Activated T-cell treated with anti-CD3 and anti-CD28 coated beads, Interleukin-2, amount 50 U/mL, for 24 hours (primary cell): ENCODE measurements at places on chromosomes 5 and 9.

GRCh38 chr5:144191998-144192397 is 21.3 kb downstream of the KCTD16 start:
- H3K4me1 ChIP-seq = peaks cover 33% of the 10 kb centered on the region
- no peak overlapping the region for H3K27ac ChIP-seq
- no peak for DNase-seq
- no peaks in the 10 kb centered on the region for H3K27me3 ChIP-seq
- no peak overlapping the region for H3K4me3 ChIP-seq

DNA sequence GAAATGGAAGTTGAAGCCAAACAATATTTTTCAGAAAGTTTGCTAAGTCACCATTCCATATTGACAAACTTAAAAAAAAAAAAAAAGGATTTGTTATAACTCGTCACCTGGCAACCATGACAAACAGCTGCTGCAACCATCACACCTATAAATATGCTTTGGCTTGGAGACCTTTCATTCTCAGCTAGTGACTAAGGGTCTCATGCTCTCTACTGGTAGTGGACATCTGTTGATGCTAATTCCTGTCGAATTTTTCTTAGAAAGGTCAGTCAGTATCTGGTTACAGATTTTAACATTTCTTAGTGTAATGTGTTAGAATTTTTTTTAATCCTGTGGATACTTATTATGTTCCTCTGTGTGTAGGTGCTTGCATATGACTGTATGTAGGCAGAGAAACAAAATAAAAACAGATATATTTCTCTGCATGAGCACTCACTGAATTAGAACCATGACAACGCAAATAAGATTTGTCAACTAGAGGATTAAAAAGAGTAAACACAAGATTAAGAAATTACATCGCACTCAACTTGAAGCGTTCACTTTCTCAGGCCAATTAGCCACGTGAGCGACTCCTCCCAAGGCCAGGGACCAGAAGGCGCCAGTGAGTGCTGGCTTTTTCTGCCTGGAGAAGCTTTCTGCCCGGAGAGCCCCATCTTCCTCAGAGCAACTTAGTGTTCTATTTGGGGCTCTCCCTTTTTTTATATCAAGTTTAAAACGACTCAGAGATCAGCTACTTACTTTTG is 27.0 kb upstream of the ZNF622 start:
- no peak overlapping the region for H3K4me3 ChIP-seq
- H3K36me3 ChIP-seq = peaks cover 23% of the 10 kb centered on the region
- no peak overlapping the region for H3K27ac ChIP-seq
- no peak for DNase-seq
- H3K27me3 ChIP-seq = no peaks in the 10 kb centered on the region
- peaks cover 36% of the 10 kb centered on the region for H3K4me1 ChIP-seq

DNA sequence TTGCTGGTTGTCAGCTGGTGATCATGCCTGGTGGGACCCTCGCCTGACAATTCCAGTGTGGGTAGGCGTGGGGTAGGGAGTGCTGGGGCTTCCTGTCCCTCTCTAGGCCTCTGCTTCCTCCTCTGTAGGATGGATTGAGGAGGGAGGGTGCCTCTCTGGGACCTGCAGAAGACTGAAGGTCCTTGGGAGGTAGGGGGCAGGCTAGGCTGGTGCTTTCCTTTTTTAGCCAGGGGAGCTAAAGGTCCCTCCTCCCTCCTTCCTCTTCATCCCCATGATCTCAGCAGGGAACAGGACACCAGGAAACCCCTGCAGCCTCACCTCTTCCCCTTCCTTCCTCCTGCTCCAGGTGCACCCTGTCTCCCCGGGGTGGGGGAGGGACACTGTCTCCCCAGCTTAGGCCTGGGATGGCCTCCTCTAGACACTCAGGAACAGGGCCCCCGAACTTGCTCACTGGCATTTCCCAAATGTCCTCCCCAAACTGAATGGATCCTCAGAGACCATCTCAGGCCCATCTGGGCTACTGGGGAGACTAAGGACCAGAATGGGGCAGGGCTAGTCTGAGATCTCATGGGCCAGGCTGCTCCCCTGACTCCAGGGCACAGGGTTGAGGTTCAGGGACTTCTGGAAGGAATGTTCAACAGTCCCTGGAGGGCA is 8.4 kb downstream of the SH2D3C start:
- DNase-seq = no peak
- peak overlapping the region; percentile 93 for H3K27ac ChIP-seq
- peak overlapping the region; percentile 89 for H3K4me3 ChIP-seq
- peaks cover 53% of the 10 kb centered on the region for H3K36me3 ChIP-seq

GRCh38 chr5:18968966-18969365 is 1019.0 kb downstream of the CDH18 start:
- no peak overlapping the region for H3K27ac ChIP-seq
- no peaks in the 10 kb centered on the region for H3K36me3 ChIP-seq
- H3K4me3 ChIP-seq = no peak overlapping the region
- DNase-seq = no peak
- H3K4me1 ChIP-seq = no peaks in the 10 kb centered on the region

- no peaks in the 10 kb centered on the region for H3K27me3 ChIP-seq
- H3K36me3 ChIP-seq = no peaks in the 10 kb centered on the region
- H3K27ac ChIP-seq = no peak overlapping the region
- H3K4me1 ChIP-seq = no peaks in the 10 kb centered on the region
- H3K4me3 ChIP-seq = no peak overlapping the region
Measured at GRCh38 chr9:130358928-130359327, 85.8 kb upstream of the ASS1 start.

DNA sequence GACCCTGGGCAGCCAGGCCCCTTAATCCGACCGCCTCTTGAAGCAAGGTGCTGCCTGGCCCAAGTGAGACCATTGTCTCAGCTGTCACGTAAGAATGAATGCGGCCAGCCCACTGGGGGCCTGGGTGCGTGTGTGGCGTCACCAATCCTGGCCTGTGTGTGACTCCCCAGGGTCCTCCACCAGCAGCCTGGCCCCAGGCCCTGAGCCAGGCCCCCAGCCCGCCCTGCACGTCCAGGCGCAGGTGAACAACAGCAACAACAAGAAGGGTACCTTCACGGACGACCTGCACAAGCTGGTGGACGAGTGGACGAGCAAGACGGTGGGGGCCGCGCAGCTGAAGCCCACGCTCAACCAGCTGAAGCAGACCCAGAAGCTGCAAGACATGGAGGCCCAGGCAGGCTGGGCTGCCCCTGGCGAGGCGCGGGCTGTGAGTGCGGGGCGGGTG is 124.2 kb downstream of the WNK2 start:
- no peaks in the 10 kb centered on the region for H3K36me3 ChIP-seq
- peaks cover 4% of the 10 kb centered on the region for H3K4me1 ChIP-seq
- DNase-seq = no peak
- H3K27me3 ChIP-seq = peaks cover 5% of the 10 kb centered on the region

- H3K27ac ChIP-seq = no peak overlapping the region
- H3K4me1 ChIP-seq = peaks cover 8% of the 10 kb centered on the region
- peaks cover 21% of the 10 kb centered on the region for H3K36me3 ChIP-seq
- no peak for DNase-seq
Measured at GRCh38 chr9:75950998-75951397, 60.5 kb downstream of the PCSK5 start.

DNA sequence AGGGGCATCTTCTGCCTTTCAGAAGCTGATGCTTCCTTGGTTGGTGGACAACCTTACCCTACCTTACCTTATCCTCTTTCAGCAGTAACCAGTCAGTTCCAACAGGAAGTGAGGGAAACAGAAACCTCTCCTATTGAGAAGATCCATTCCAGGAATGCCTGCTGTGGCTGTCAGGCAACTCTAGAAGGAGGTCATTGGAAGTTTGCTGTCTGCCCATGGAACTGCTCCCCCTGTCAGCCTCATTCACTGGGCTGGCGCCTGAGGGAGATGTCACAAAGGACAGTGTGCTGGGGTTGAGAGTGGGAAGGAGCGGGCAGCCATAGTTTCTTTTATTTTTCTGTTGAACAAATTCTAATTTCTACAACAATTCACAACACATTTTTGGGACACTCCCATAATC is 54.7 kb downstream of the IRX1 start:
- H3K4me3 ChIP-seq = no peak overlapping the region
- no peaks in the 10 kb centered on the region for H3K27me3 ChIP-seq
- no peak overlapping the region for H3K27ac ChIP-seq
- no peaks in the 10 kb centered on the region for H3K36me3 ChIP-seq
- DNase-seq = no peak
- H3K4me1 ChIP-seq = no peaks in the 10 kb centered on the region

GRCh38 chr5:160044391-160044804 is 35.5 kb downstream of the TTC1 start:
- H3K4me1 ChIP-seq = peaks cover 12% of the 10 kb centered on the region
- peaks cover 75% of the 10 kb centered on the region for H3K36me3 ChIP-seq
- DNase-seq = no peak
- no peak overlapping the region for H3K4me3 ChIP-seq

DNA sequence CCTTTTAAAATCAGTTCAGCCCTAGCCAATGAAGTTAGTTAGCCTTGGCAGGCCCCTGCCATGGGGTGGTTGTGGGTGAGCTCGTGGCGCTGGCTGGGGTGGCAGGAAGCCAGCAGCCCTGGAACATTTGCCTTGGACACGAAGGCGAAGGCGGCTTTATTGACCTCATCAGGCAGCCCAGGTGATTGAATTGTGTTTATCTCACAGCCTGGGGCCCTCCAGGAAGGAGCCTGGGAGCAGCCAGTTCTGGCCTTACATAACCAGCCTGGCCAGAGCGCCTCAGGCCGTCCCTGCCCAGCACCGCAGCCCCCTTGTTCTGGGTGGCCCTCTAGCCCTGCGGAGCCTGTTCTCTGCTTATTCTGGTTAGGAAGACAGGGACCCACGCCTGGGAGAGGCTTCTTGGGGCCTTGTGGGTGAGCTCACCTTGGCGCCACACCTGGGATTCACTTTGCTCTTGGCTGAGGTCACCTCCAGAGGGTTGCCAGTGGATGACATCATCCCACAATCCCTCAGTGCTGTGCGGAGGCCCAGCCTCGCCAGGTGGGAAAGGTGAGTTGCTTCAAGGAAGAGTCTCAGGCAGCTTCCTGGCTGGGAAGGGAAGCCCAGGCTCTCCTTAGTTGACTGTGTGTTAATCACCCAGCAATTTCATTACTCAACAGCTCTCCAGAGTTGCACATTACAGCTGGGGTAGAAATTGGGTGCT is 54.4 kb upstream of the RPL26L1 start:
- no peaks in the 10 kb centered on the region for H3K27me3 ChIP-seq
- peaks cover 7% of the 10 kb centered on the region for H3K4me1 ChIP-seq
- no peak for DNase-seq
- peaks cover 23% of the 10 kb centered on the region for H3K36me3 ChIP-seq
- peak overlapping the region; percentile 44 for H3K27ac ChIP-seq

GRCh38 chr5:59782856-59783255 is 110.7 kb downstream of the PDE4D start:
- H3K4me1 ChIP-seq = peaks cover 3% of the 10 kb centered on the region
- DNase-seq = no peak
- H3K4me3 ChIP-seq = no peak overlapping the region
- H3K27ac ChIP-seq = no peak overlapping the region

- no peak for DNase-seq
- H3K4me3 ChIP-seq = peak overlapping the region; percentile 70
- no peaks in the 10 kb centered on the region for H3K27me3 ChIP-seq
Measured at GRCh38 chr9:120893611-120894307, 16.8 kb upstream of the PHF19 start.

- H3K36me3 ChIP-seq = no peaks in the 10 kb centered on the region
- no peak for DNase-seq
- no peak overlapping the region for H3K27ac ChIP-seq
- no peak overlapping the region for H3K4me3 ChIP-seq
- peaks cover 17% of the 10 kb centered on the region for H3K4me1 ChIP-seq
Measured at GRCh38 chr5:156759156-156759555, 90.9 kb upstream of the PPP1R2B start.

GRCh38 chr5:107821288-107821687 is 150.6 kb upstream of the EFNA5 start:
- DNase-seq = no peak
- no peak overlapping the region for H3K27ac ChIP-seq
- H3K36me3 ChIP-seq = no peaks in the 10 kb centered on the region
- H3K27me3 ChIP-seq = peaks cover 5% of the 10 kb centered on the region
- H3K4me3 ChIP-seq = no peak overlapping the region

DNA sequence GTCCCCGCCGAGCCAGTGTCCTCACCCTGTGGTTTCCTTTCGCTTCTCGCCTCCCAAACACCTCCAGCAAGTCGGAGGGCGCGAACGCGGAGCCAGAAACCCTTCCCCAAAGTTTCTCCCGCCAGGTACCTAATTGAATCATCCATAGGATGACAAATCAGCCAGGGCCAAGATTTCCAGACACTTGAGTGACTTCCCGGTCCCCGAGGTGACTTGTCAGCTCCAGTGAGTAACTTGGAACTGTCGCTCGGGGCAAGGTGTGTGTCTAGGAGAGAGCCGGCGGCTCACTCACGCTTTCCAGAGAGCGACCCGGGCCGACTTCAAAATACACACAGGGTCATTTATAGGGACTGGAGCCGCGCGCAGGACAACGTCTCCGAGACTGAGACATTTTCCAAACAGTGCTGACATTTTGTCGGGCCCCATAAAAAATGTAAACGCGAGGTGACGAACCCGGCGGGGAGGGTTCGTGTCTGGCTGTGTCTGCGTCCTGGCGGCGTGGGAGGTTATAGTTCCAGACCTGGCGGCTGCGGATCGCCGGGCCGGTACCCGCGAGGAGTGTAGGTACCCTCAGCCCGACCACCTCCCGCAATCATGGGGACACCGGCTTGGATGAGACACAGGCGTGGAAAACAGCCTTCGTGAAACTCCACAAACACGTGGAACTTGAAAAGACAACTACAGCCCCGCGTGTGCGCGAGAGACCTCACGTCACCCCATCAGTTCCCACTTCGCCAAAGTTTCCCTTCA is 1.4 kb downstream of the GLIS3 start:
- peaks cover 8% of the 10 kb centered on the region for H3K36me3 ChIP-seq
- peaks cover 41% of the 10 kb centered on the region for H3K27me3 ChIP-seq
- H3K27ac ChIP-seq = peak overlapping the region; percentile 89
- H3K4me1 ChIP-seq = peaks cover 75% of the 10 kb centered on the region

DNA sequence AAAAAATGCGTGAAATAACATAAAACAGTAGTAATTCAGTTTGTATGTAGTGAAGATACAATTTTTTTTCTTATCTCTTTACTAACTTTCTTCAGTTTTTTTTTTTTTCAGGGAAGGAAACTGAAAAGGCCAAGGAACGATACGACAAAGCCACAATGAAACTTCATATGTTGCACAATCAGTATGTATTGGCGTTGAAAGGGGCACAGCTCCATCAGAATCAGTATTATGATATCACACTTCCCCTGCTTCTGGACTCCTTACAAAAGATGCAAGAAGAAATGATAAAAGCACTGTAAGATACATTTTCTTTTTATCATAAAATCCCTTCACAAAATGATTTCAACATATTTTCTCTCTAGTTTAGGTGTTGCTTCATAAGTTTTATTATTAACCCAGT is 120.0 kb downstream of the FER start:
- no peaks in the 10 kb centered on the region for H3K4me1 ChIP-seq
- peaks cover 35% of the 10 kb centered on the region for H3K36me3 ChIP-seq
- DNase-seq = no peak

GRCh38 chr9:16193066-16193465 is 640.2 kb downstream of the CCDC171 start:
- H3K27me3 ChIP-seq = no peaks in the 10 kb centered on the region
- no peaks in the 10 kb centered on the region for H3K36me3 ChIP-seq
- H3K4me3 ChIP-seq = no peak overlapping the region
- H3K4me1 ChIP-seq = no peaks in the 10 kb centered on the region
- H3K27ac ChIP-seq = no peak overlapping the region
- no peak for DNase-seq

- peaks cover 85% of the 10 kb centered on the region for H3K36me3 ChIP-seq
- H3K27ac ChIP-seq = no peak overlapping the region
- no peaks in the 10 kb centered on the region for H3K4me1 ChIP-seq
- H3K27me3 ChIP-seq = no peaks in the 10 kb centered on the region
Measured at GRCh38 chr5:123371575-123372179, 51.5 kb downstream of the CEP120 start.
